ENCODE measurements at places on chromosomes 12 and 14.

DNA sequence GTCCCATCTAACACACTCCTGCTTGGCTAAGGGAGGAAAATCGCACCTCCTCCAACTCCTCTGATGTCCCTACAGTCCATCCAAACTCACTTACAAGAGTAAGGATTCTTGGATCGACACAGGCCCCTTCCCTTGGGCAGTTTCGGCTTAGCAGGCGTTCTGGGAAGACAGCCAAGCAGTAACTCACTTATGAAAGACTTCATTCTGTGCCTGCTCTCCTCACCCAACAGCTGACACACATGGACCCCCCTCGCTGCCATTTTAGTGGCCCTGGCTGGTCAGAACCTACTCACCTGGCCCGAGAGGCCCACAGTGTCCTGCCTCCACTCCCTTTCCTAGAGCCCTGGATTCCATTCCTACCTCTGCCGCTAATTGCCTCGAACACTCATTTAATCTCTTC lies 52.3 kb upstream of the BCL2L14 start:
- DNase-seq = no peak

GRCh38 chr14:27077710-27078109 lies 479.9 kb upstream of the NOVA1 start:
- DNase-seq = no peak

DNA sequence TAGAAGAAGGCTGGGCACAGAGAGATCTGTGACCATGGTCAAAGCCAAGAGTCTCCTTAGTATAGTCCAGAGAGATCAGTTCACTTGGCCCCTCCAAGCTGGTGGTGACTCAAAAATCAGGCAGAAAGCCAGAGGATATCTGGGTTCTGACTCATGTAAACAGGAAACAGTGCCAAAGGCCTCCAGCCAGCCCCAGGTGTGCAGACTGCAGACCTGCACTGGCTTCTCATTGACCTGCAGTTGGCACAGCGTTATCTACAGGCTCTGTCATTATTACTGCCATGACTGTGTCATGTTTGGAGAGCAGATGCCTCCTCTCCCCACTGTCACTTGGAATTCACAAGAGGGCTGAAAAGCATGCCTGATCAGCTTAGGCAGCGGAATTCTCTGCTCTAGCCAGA lies 295.7 kb upstream of the PRKD1 start:
- DNase-seq = peak; percentile 44

GRCh38 chr12:12606781-12607589 lies 4.7 kb upstream of the CREBL2 start:
- no peak for DNase-seq

DNA sequence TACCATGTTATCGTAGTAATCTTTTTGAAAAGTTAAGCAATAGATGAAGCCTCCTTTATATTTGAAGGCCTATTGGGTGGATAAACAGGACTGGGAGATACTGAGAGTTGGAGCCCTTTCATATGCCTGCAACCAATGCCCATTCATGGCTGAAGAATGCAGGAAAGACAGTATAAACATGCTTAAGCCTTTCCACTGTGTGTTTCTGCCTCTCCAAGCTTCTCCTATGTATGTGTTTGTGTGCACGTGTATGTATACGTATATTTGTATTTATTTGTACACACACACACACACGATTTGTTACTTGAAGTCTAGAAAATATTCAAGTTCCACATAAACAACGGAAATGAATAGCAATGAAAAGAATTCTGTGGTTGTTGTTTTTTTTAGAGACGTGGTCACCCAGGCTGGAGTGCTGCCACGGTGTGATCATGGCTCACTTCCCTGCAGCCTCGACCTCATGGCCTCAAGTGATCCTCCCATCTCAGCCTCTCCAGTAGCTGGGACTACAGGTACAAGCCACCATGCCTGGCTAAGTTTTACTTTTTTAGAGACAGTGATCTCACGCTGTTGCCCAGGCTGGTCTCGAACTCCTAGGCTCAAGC lies 1453.5 kb downstream of the AACS start:
- DNase-seq = no peak

DNA sequence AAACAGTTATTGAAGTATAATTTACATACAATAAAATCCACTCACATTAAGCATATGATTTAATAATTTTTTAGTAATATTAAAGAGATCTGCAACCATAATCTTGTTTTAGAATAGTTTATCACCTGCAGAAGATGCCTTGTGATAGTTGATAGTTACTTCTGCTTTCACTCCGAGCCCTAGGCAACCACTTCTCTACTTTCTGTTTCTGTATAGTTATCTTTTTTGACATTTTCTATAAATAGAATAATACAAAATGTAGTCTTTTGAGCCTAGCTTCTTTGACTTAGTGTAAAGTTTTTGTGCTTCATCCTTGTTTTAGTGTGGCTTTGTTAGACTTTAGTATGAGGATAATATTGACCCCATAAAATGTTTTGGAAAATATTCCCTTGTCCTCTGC lies 111.0 kb downstream of the MNAT1 start:
- no peak for DNase-seq

DNA sequence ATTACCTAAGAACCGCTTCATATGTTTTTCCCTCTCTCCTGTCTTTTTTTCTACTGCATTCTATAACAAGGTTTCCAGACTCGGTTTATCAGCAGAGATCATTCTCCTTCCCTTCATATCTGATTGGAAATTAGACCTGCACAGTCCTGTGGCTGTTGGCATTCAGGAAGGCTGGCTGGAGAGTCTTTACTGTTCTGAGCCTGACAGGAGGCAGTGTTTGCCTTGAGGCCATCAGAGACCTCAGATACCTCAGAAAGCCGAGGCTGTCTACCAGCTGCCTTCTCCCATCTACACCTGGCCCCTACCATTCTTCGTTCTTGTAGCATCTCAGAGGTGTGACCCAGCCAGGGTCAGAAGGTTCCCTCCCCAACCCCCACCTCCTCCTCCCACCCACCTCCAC lies 182.0 kb downstream of the CAND1 start:
- no peak for DNase-seq

DNA sequence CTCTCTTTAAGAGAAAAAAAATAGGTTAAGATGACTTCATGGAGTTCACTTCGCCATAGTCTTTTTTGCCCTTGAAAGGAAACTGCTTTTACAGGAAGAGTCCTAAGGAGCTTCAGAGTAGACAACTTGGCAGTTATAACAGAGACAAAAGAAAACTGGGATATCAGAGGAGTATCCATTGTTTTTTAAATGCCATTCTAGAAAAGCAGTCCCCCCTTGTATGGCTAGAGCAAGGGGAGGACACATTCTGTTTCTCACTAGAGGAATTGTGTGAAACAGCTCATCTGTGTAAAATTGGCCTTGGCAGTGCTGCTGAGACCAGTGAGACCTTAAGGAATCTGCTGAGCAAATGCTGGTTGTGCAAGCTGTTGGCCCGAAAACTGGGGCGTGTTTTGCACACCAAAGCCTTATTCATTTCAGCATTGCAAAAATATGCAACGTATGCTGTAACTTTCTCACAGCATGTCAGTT lies 128.0 kb downstream of the GPR135 start:
- no peak for DNase-seq

DNA sequence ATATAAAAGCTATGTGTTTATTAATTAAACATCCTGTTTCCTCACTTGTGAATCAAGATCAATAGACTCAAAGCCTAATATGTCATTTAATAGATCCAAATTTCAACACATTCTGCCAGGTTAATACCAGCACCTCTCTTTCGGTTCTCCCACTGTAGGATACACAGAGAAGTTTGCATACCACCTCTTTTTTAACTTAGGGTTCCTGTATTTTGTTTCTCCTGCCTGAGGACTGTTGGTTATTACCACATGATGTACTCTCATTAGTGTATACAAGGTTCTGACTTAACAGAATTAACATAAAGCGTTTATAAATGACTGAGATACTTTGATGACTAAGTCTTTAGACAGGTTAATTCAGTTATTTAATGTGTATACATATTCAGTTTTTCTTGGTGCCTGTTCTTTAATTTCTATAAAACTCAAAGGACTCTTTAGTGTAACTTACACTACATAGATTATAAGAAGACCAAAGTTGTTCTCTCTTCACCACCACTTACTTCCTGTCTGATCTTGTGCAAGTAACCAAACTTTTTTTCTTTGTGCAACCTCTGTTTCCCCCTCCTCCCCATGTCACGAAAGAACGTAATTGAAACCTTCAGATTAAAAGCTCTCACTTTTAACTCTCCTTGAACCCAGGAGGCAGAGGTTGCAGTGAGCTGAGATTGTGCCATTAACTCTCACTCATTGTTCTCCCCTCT lies 89.8 kb upstream of the DNM1L start:
- DNase-seq = no peak

GRCh38 chr12:38783304-38783703 lies 122.1 kb downstream of the CPNE8 start:
- no peak for DNase-seq

GRCh38 chr14:24377126-24377525 lies 9.1 kb downstream of the NFATC4 start:
- DNase-seq = no peak

GRCh38 chr12:42593874-42594273 lies 4.3 kb upstream of the PRICKLE1 start:
- no peak for DNase-seq

GRCh38 chr12:92543359-92543758 lies 159.4 kb upstream of the PLEKHG7 start:
- DNase-seq = no peak

GRCh38 chr12:98646294-98647090 lies 1.4 kb downstream of the APAF1 start:
- DNase-seq = no peak

GRCh38 chr12:124283326-124283725 lies 11.6 kb upstream of the RFLNA start:
- DNase-seq = no peak

- DNase-seq = no peak
Measured at GRCh38 chr12:120228291-120229070, 27.6 kb upstream of the RPLP0 start.

DNA sequence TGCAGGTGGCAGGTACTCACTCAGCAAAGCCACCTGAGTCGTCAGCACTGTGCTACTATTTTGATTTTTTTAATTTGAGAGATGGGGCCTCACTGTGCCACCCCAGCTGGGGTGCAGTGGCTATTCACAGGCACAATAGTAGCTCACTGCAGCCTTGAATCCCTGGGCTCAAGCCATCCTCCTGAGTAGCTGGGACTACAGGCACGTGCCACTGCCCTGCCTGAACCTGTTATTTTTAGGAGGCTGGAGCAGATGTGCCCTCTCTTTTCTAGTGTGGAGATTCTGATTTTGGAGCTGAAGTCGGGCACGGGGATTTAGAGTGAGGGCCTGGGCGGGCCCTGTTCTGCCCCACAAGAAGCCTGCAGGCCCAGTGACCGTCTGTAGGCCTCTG lies 17.3 kb downstream of the SLC25A47 start:
- no peak for DNase-seq

DNA sequence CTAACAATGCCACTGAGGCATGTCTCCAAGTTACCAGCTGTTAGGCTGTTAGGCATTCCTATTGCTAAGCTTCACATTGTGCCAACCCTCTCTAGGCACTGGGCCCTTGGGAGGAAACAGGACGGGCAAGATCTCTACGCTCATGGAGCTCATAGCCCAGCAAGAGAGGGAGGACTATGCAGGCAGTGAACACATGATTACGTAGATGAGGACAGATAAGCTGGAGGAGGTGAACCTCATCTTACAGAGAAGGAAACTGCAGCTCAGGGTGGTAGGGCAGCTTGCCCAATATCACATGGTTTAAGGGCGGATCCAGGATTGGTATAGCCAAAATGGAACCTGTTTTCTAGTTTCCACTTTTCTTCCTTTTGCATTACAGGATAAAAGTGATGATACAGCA lies 7.8 kb downstream of the UBE3B start:
- DNase-seq = no peak

DNA sequence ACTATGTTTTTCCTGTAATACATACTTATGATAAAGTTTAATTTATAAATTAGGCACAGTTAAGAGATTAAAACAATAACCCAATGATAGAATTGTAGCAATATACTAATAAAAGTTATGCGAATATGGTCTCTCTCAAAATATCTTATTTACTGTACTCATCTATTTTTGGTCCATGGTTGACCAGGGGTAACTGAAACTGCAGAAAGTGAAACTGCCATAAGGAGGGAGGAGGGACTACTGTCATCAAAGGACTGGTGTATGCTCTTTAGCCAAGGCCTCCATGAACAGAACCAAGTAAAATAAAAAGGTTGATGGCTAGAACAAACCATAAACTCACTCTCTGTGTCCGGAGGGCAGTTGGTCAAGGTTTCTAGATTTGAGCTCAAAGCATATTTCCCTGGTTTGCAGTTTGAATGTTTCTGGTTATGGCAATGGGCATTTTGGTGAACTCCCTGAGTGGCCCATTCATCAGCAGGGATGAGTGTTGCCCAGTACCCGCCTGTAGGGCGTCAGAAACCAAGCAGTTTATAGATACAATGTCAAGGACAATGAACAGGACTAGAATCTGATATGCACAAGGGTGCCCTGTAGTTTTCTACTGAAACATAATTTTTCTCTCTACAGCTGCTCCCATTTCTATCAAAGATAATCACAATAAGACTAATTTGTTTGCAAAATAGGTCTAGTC lies 19.8 kb downstream of the LEMD3 start:
- no peak for DNase-seq

GRCh38 chr14:23009939-23010726 lies at the start of gene C14orf93:
TSS of gene C14orf93 (minus strand) at chr14:23010143. CDS start at chr14:22999023, 11,120 bp downstream.
- DNase-seq = no peak

DNA sequence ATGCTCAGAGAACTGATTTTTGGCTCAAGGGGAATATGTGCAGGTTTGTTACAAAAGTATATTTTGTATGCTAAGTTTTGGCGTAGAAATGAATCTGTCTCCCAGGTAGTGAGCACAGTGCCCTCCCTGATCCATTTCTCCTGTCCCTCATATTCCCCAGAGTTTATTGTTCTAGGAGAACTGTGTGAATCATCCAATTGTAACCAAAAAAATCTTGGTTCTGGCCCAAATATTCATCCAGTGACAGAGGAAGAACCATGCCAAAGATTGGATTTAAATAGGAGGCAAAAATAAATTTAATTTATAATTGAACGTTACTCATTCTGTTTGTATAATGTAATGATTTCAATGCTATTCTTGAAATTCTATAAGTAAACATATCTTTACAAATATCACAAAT lies 4.8 kb downstream of the CATSPERB start:
- no peak for DNase-seq

DNA sequence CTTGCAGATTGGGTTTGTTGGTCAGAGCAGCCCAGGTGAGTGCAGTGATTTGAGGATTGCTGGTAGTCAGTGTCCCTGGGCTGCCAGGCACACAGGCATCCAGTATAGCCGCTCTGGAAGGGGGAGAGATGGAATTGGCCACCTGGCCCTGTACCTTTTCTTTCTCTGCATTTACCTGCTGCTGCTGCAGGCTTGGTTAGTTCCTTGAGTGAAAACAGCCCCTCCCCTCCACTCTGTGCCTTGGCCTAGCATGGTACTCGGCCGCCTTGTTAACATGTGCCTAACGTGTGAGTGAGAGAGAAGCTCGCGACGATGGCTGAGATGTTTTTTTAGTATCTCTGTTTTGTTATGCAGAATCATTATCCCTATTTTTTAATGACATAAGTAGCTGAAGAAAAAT lies 49.3 kb upstream of the AMN start:
- DNase-seq = no peak
